IPS DF 6.9 (cell line): ENCODE measurements at places on chromosomes 12 and 14.

DNA sequence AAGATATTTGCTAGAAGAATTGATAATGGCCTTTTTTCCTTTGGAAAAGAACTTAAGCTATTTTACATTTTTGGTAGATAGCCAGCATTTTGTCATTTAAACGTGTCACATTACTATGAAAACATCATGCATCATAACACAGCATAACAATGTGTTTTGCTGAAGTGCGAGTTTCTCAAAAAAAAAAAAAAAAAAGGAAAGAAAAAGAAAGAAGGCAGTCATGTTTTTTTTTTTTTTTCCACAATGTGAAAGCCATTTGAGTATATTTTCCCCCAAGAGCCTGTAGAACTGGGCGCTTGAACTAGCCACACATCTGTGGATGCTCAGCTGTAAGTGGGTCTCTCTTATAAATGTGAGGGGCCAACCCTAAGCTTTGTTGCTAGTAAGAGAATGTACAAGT, 300.1 kb downstream of the AKAP6 start:
- no peak for DNase-seq

DNA sequence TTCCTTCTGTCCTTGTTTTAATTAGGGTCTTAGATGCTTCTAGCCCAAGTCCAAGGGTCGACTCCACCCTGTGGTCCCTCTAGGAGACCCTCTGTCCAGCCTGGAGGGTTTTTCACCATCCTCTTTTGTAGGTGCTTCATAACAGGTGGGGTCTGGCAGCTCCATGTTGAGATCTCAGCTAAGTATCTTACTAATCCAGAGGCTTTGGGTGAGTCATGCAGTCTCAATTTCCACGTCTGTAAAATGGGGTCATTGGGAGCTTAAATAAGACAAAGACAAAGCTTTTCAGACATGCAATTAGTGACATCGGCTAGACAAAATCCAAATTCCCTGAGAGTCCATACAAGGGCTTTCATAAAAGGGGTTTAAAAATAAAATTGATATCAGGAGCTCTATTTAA, 3.2 kb downstream of the HSPB8 start:
- no peak for DNase-seq

DNA sequence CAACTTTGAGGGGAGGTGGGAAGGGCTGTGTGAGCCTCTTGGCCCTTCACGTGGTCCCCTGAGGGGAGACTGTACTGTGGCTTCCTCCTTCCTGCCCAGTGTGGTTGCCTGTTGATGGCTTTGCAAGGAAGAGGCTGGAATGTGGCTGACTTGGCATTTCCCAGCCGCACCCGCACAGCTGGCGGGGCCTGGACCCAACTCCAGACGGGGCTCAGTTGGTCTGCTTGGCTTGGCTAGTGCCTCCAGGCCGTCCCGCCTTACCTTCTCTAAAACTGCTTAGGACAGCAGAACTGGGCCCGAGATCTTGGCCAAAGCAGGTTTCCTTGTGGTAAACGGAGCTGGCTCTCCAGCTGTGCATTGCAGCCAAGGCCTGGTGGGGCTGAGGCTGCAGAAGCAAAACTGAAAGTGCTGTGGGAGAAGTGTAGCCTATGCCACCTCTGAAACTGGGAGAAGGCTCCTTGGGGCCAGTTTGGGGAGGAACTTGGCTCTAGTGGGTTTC, 139.5 kb downstream of the SMOC1 start:
- DNase-seq = no peak

- DNase-seq = peak; percentile 1
These were observed 568.3 kb downstream of the TMEM121 start for GRCh38 chr14:106094654-106095189.

DNA sequence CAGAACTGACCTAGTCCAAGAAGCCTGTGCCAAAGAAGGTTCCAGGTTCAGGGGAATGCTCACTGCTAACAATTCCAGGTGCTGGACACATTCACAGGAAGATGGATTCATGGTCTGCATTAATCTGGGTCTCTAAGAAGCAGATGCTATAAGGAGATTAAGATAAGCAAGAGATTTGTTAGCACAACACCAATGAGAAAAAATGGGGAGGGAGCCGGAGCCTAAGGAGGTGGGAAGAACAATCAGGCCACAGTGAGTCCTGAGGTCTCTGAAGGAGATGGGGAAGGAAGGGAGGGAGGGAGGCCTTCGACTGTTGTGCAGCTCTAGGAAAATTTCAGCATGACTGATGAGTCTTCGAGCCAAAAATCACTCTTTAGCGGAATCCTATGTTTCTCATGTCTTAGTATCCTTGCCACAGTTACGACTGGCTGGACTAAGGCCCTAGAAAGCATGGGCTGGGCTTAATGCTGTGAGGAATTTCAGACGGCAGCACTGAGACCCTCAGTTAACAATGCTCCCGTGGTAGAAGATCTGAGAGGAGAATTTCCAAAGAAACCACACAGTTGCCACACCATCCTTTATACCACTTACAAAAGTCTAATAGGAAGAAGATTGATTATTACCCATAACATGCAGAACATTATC, 31.5 kb upstream of the PTGDR start:
- no peak for DNase-seq

- no peak for DNase-seq
These were observed 666.8 kb upstream of the TMEM132C start for GRCh38 chr12:127600211-127600610.

DNA sequence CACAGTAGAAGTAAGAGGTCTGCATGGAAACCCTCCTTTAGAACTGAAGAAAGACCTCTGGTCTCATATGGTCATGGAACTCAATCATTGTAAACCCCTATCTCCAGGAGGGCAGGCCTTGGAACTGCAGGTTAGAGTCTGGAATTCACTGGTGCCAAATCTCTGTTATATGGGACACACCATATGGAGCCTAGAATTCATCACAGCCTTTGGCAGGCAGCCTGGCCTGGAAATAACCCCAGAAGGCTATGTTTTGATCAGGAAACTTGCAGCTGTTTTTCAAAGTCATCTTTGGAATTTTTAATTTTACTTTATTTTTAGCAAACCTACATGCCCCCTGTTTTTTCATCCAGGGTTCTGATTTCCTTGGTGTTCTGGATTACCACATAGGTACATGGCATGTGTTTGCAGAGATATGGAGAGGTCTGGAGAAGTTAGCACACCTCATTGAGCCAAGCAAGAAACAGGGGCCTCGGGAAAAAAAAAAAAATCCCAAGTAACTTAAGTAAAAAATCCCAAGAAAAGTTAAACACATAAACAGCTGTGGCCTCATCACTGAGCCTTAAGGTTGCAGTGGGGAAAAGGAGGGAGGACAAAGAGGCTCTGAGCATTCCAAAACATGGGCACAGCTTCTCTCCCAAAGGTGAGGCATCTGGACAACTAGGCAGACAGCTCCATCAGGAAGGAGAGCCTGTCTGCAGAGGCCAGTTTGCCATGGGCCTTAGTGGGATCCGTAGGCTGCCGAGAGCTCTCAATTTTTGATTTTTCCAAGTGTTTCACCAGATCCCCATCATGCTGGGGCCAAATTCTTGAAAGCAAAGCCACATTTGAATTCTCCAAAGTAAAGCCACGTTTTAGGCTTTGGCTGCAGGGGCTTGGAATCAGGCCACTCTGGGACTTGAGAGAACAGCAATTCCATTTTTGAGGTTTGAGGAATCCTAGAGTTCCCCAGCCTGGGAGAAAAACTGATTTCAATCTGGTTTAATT, 339.6 kb upstream of the TBX3 start:
- no peak for DNase-seq

DNA sequence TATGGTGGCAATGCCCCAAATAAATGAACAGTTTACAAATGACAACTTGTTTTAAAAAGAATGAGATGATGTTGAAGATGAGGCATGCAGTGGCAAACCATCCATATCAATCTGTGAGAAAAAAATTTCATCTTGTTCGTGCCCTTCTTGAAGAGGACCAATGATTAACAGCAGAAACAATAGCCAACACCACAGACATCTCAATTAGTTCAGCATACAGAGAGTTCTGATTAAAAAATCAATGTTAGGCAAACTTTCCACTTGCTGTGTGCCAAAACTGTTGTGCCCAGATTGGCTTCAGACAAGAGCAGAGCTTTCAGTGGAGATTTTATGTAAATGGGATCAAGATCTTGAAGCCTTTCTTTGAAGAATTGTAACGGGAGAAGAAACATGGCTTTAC, 329.9 kb downstream of the BMP4 start:
- DNase-seq = no peak

DNA sequence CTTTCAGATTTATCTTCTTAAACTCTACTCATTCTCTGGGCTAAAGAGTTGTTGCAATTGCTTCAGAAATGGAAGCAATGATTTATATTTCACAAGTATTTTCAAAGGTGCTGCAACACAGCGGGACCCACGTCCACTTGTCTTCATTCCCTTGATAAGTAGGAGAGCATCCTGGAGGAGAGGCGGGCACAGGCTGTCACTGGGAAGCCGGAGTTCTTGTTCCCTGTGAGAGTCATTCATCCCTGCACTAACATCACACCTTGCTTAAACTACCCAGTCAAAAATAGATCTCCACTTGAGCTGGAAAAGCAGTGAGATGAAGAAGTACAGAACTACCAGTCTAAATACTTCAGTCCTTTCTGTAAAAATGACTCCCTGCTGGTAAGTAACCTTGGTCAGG, 160.5 kb upstream of the RASSF8 start:
- DNase-seq = no peak

- DNase-seq = no peak
These were observed 2.2 kb upstream of the C1S start for GRCh38 chr12:7058163-7058845.

DNA sequence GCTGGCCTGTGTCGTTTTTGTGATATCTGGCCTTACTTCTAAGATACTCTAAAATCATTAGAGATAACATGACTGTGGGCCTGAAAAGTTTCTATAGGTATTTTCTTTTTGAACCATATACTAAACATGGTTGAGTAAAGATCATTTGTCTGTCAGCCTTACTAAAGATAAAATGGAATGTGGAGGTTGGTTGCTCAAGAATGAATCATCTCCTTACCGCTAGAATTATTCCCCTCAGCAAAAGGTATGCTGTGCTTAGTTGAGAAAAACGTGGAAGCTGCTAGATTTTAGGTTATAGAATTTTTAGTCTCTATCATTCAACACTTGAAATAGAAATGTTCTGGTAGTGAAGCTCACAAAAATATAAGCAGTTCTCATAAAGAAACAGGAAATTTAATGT, 407.3 kb downstream of the AEBP2 start:
- DNase-seq = no peak

DNA sequence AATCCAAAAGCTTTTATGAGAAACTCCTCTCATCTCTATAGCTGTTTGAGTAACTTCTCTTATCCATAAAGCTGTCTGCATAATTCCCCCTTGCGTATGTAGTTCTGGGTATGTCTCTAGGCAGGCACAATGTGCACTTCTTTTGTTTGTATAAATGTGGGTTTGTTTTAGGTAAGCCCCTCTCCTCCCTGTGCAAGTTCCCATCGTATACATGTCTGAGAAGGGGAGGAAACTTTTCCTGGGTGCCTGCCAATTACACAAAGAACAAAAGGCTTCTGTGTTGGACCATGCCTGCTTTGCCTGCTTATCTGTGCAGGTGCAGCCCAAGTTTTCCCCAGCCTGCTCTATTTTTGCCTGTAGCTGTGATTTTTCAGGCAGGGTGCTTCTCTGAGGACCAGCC, 96.7 kb downstream of the CCER1 start:
- no peak for DNase-seq

- no peak for DNase-seq
These were observed 21.4 kb downstream of the WNT5B start for GRCh38 chr12:1650260-1650977.

GRCh38 chr12:105523164-105524057, 192.9 kb downstream of the C12orf75 start:
- no peak for DNase-seq

DNA sequence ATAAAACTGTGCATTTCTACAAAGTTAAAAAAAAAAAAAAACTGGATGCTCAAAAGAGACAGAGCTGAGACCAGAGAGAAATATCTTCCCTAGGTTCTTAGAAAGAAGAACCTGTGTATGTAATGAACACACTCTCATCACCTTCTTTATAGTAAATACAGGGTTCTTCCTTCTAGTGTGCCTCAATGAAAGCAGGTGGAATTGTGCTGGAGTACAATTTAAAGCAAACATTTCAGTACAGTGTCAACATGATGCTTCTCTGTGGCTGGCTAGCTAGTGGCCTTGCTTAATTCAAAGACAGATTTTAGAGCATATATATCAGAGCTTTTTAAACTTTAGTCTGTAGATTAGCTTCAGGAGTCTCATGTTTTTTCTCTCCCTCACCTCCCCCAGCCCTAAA, 249.8 kb upstream of the ARHGAP5 start:
- DNase-seq = no peak

DNA sequence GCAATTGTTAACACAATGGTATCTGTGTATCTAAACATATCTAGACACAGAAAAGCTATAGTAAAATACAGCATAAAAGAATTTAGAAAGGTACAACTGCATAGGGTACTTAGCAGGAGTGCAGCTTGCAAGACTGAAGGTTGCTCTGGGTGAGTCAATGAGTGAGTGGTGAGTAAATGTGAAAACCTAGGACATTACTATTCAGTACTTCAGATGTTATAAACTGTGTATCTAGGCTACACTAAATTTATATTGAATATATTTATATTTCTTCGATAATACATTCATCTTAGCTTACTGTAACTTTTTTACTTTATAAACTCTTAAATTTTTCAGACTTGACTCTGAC, 409.0 kb upstream of the DCN start:
- no peak for DNase-seq
